ENCODE measurements at places on chromosomes 3 and 15.

DNA sequence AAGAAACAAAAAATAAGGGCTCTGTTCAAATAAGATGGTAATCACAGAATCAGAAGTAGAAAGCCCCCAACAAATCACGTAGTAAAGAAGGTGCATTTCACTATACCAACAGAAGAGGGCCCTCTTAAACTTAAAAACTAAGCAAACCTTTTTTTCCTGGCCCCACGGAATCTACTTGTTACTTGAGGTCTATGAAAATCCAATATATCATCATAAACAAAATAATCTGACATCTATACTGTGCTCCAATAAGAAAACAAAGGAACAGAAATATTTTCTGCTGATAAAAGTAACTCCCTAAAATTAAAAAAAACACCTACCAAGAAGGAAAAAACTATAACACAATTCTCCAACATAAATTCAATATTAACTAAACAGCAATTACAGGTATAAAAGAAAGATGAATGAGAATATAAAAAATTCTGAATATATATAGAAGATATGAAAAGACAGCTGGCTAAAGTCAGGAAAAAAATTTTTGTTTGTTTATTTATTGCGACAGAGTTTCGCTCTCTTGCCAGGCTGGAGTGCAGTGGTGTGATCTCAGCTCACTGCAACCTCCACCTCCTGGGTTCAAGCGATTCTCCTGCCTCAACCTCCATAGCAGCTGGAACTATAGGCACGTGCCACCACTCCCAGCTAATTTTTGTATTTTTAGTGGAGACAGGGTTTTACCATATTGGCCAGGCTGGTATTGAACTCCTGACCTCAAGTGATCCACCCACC is 81.8 kb downstream of the CLASP2 start:
- DNase-seq: no peak

GRCh38 chr15:42121021-42121420 is 26.7 kb upstream of the PLA2G4D start:
- no peak for DNase-seq

GRCh38 chr3:126998320-126998719 is 15.4 kb downstream of the PLXNA1 start:
- DNase-seq: no peak

GRCh38 chr3:22836131-22836530 is 367.0 kb upstream of the UBE2E2 start:
- no peak for DNase-seq

DNA sequence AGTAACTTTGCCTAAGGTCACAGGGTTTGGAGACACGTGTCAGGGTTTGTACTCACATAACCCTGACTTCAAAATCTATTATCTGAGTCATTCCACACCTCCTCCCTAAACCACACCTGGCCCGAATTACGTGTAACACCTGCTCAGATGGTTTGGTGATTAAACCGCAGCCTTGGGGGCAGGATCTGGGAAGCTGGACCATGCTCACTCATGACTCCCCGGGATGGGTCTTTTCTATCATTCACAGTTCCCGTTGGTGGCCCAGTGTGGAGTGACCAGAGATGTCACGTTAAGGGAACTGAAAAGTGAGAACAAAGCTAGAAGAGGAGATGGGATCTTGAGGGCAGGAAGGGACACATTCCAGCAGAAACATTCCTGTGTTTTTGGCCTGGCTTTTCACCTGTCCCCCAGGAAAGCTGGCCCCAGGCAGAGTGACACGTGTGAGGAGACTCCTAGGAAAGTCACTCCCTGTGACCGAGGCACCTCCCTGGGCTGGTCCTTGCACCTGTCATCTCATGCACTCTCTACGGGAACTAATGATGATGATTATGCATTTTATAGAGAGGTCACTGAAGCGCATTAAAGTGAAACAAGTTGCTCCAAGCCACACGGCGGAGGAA is 75.4 kb upstream of the POMGNT2 start:
- peak; percentile 31 for DNase-seq

GRCh38 chr3:34106879-34107278 is 308.4 kb downstream of the PDCD6IP start:
- no peak for DNase-seq

- DNase-seq: no peak
These were observed 66.0 kb downstream of the STAC start for GRCh38 chr3:36446276-36446675.

- no peak for DNase-seq
These were observed 20.3 kb downstream of the SETMAR start for GRCh38 chr3:4323246-4324027.

DNA sequence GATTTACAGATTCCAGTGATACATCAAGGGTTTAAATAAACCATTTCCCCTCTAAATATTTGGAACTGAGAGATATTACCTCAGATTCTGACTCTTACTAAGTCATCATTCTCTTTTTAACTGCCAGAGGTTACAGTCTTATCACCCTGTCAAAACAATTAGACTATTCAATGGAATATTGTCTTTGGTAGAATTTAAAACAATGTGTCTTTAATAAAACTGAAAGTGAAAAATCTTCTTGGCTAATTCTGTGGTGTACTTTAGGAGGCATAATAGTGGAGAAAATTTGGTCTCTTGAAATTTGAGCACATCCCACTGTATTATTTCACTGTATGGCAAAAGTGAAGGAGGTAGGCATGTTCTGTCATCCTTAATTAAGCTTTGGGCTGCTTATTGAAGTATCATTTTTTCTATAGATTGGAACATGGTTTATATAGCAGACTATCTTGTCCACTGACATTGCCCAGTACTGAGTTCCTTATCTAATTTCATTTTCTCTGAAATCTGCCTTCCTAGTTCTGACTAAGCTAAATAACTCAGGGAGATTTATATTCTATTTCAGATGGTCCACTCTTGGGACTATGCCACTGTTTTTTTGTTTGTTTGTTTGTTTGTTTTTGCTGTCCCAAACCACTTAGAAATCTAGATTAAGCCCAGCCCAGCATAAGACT is 48.0 kb upstream of the UTS2B start:
- DNase-seq: no peak

DNA sequence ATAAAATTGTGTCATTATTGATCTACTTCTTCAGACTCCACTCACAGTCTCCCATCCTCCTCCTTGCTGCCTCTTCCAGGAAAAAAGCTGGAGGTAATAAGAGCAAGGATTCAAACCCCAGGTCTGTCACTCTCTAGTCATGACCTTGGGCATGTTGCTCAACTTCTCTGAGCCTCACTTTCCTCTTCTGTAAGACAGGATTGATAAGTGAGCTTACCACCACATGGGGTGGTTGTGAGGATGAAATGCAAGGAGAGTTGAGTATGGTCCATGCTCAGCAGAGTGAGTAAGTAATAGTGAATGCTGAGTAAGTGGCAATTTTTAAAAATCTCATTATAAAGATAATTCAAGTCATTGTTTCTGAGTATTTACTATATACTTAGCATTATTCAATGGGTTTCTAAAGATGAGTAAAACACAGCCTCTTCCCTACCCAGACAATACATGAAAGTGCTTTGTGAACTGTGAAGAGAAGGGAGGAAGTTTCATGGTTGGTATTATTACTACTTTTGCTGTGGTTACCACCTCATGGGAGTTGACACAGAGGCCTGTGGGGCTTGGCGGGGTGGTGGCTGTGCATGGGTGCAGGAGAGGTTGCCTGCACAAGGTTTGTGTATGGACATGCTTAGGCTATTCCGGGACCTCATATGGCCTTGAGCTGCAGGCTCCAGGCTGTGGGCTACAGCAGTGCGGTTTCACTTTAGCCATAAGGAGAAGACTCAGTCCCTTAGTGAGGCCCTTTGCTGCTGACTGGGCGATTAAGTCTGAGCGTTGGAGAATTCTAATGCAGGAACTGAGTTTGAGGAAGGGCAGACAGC is 30.0 kb downstream of the SLC6A11 start:
- DNase-seq: no peak

GRCh38 chr3:175668300-175668699 is 809.2 kb downstream of the NAALADL2 start:
- DNase-seq: no peak

GRCh38 chr15:25987638-25988037 is 124.5 kb upstream of the ATP10A start:
- DNase-seq: no peak

DNA sequence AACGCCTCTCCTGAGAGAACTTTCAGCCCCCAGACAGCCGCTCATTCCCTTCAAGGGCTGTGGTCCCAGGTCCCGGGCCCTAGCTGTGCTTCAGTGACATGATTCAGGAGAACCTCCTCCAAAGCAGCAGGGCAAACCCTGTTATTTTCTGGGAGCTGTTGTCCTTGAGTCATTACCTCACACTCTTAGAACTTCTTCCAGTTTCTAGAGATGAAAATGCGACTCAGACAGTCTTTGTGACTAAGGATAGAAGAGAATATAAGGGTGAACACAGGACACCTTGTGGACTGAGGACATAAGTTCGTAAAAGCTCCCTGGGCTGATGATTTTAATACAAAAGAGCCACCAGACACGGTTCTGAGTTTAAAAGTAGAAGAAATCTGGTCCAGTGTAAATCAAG is 203.8 kb downstream of the RORA start:
- DNase-seq: no peak

Data from stimulated activated CD4-positive, alpha-beta T cell treated with anti-CD3 and anti-CD28 coated beads, Interleukin-12 subunit alpha, Interleukin-12 subunit beta, amount 100 ng/mL, for 24 hours (primary cell).